ENCODE measurements at places on chromosomes 6 and 20. TPM values are rescaled to one million over a fixed set of nuclear protein-coding genes. Genes with fewer than 3 reads are reported as not detected.

SPATA25 gene
- 0.76 TPM for total RNA-seq

LPA gene
- total RNA-seq: 0.24 TPM

ZNF311 gene
- 1.1 TPM for total RNA-seq

ELOVL2 gene
- total RNA-seq: 0.04 TPM

TRIM15 gene
- not detected for total RNA-seq

SEMG1 gene
- total RNA-seq: not detected

SYCP2L gene
- not detected for total RNA-seq

RREB1 gene
- 75.8 TPM for total RNA-seq

PAQR8 gene
- 3.5 TPM for total RNA-seq

BNIP5 gene
- not detected for total RNA-seq

MCCD1 gene
- not detected for total RNA-seq

RSPO4 gene
- not detected for total RNA-seq

VSTM2L gene
- total RNA-seq: 0.52 TPM

OSBPL2 gene
- 58.5 TPM for total RNA-seq

HLA-B gene
- total RNA-seq: 105 TPM

HLA-DQB1 gene
- total RNA-seq: 1.1 TPM

CFB gene
- 36.1 TPM for total RNA-seq

AK9 gene
- 2.1 TPM for total RNA-seq

SIRPD gene
- total RNA-seq: not detected

AGER gene
- total RNA-seq: 2.7 TPM

CALHM4 gene
- total RNA-seq: not detected

THBS2 gene
- total RNA-seq: 50.0 TPM

TREML2 gene
- 0.04 TPM for total RNA-seq

LPIN3 gene
- total RNA-seq: 15.7 TPM

FAM217A gene
- total RNA-seq: not detected

CAP2 gene
- total RNA-seq: 3.0 TPM

RIPOR3 gene
- total RNA-seq: 1.2 TPM

HLA-E gene
- 190 TPM for total RNA-seq

CD83 gene
- total RNA-seq: 0.48 TPM

RSPH4A gene
- not detected for total RNA-seq

RAET1L gene
- 30.4 TPM for total RNA-seq

FGD2 gene
- total RNA-seq: 9.8 TPM

SLC16A10 gene
- 0.24 TPM for total RNA-seq

CCDC170 gene
- total RNA-seq: 0.04 TPM

BMP6 gene
- 0.60 TPM for total RNA-seq

HTR1E gene
- total RNA-seq: not detected
